ENCODE measurements at places on chromosomes 5 and 9.
A peak's percentile ranks its signal among the peaks of the same experiment; 100 is the strongest.

- DNase-seq = peak; percentile 59
These were observed 26.1 kb downstream of the IDNK start for GRCh38 chr9:83649080-83649479.

GRCh38 chr5:123722451-123722850 is 210.5 kb downstream of the CSNK1G3 start:
- no peak for DNase-seq

DNA sequence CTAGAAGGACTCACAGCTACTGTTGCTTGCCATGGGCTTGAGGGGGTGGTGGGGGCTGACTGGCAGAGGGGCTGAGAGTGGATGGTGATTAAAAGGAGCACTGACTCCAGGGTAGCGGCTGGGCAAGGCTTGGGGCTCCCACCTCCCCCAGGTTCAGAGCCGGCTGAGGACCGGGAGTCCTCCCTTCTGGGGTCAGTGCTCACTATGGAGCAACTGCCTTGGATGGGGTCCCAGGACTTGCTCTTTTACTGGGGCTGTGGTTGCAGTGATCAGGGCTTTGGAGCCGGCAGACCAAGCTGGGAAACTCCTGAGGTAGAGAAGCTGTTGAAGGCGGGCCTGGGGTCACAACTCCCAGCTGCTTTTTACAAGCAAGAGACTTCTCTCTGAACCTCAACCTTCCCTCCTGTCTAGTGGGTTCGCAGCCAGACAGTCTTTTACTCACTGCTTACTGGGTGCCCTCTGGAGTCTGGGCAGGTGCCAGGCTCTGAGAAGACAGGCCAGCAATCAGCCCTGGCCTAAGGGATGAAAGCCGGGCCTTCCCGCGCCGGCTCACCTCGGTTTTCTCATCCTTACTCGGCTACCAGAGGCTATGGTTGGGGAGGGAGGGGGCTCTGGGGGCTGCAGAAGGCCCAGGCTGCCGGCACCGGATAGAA is 795 bp upstream of the ASS1 start:
- DNase-seq = no peak

DNA sequence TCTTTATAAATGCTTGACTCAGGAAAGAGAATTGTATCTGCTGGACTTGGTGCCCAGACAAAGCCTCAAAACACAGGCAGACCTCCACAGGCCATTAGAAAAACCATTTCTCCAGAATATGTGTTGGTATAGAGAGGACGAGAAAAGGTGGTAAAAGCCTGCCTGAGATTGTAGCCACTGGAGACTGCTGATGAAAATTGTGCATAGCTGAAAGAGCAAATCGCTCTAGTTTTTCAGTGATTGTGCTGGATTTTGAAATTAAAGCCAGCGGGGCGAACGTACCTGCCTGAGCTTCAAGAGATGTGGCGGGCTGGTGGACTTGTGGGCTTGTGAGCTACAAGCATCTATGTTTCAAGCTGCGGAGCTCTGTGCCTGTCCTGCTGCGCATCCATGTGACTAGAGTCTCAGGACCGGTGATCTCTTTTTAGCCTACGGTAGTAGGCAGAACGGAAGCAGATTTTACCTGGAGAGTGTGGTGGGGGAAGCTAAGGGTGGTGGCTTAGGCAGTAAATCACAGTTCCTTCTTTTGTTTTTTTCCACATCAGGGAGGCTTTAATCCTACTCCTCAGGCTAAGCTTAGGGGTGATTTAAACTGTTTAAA is 193.6 kb downstream of the SREK1 start:
- DNase-seq = no peak

- DNase-seq = no peak
These were observed 31.1 kb downstream of the RASA1 start for GRCh38 chr5:87298692-87299362.

GRCh38 chr9:18297056-18297841 is 176.7 kb upstream of the ADAMTSL1 start:
- no peak for DNase-seq

DNA sequence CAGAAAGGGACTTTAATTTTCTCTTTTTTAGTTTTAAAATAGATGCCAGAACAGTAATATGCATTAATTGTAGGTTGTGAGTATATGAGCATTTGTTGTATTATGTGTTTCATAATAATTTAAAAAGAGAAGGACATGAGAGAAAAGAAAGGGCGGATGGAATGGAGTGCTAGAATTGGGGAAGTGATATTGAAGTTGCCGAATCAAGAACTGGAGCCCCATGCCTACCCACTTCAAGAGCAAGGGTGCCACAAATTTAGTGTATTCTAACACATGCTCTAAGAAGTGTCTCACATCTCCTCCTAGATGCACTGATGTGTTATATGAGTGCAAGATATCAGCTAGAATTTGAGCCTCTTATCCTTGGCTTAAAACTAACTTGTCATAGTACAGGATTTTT is 43.6 kb upstream of the FYB1 start:
- no peak for DNase-seq
